ENCODE measurements at places on chromosomes 2 and 18. TPM values are rescaled to one million over a fixed set of nuclear protein-coding genes. Genes with fewer than 3 reads are reported as not detected.

GRCh38 chr2:240329778-240330177, 105.7 kb upstream of the GPC1 start:
- no peak for DNase-seq

DNA sequence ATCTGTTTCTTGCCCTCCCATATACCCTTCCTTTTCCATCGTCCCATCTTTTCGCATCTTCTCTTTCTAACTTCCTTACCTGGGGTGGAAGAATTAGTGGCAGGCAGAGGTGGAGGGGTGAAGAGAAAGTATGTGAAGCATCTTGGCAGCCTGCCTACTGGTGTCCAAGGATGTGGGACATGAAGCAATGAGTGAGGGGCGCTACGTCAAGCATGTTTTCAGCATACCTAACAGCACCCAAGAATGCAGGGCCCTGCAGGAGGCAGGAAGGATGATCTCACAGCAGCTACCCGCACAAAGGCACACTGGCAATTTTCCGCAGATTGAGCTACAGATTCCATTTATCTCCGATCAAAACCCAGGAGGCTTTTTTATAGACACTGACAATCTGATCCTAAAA, 42.2 kb downstream of the METTL4 start:
- DNase-seq = no peak

DNA sequence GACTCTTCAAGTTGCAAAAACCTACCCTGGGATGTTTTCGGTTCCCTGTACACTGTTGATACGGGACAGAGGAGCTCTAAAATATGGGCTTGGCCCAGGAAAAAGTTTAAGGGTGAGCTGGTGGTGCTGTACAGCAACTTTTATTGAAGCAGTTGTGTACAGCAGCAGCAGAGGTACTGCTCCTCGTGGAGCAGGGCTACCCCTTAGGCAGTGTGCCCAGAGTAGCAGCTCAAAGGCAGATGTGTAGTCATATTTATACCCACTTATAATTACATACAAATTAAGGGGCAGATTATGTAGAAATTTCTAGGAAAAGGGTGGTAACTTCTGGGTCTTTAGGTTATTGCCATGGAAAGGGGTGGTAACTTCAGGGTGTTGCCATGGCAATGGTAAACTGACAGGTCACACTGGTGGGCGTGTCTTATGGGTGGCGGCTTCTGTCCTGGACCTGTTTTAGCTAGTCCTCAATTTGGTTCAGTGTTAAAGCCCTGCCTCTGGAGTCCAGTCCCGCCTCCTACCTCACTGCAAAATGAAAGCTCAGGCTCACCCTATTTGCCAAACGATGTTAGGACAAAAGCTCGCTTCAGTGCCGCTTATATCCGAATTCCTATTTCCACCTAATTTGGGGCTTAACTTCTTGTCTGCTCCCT, 203.2 kb downstream of the ETAA1 start:
- DNase-seq = no peak

DNA sequence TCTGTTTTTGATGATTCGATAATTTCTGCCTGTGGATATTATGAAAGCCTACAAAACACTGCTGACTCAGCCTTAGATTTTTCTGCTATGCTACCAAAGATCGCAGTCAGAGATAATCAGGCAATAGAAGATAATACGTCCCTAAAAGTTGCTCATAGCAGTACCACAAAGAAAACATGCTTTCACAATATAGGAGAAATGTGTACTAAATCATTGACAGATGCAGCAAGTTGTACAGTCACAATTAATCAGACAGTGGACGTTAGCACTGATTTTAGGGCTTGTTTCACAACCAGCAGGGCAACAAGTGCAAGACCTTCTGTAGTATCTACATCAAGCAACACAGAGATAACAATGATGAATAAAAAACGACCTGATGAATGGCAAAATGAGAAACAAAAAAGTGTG, 19.5 kb downstream of the RBM44 start:
- no peak for DNase-seq

DNA sequence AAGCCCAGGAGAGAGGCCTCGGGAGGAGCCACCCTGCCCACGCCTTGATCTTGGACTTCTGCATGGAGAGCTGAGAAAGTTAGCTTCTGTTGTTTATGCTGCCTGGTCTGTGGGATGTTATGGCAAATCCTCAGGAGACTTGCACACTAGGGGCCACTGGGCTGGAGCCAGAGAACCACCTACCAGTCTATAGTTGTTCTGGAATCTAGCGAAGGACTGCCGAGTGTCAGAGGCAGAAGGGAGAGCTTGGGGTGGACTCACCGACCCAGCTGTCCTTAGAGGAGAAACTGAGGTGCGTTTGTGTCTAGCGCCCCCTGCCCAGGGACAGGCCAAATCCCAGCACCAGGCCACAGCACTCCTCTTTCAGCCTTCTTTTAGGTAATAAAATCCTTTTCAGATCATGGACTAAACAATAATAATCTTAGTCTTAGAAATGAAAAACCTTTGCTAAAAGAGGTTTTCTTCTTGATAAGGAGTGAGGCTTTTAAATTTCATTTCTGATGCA, 398.7 kb upstream of the SALL3 start:
- no peak for DNase-seq

GRCh38 chr2:239598732-239599090, 197.9 kb upstream of the HDAC4 start:
- no peak for DNase-seq

DNA sequence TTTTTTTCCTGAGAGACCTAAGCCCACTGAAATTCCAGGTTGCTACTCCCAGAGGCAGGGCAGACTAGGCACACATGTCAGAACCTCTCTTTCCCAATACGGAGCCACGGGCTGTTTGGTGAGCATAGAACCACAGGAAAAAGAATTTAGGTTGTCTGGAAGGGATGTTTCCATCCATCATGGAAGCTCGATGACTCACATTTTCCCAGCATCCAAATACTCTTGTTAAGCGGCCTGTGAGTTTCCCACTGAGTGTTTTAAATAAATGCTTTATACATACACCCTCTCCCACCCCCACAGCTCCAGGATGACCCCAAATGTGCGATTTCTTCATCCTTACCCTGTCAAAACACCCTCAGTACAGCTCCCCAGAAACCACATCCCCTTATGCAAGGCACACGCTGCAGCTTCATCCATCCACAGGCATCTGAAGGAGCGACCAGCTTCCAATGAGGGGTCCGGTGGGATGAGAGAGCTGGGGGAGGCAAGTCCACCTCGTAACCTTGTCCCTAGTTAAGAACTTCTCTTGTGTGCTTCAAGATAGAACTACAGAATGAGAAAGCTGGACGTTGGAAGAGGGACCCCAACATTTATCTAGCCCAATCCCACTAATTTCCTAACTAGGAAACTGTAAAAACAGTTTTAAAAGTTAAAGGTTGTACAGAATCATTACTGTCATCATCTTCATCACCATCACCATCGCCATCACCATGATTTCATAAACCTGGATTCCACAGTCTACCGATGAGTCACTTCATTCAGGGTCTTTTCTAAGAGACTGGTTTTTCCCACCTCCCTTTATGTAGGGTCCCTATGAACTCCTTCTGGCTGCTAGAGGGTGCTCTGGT, 63.5 kb upstream of the FZD7 start:
- no peak for DNase-seq

DNA sequence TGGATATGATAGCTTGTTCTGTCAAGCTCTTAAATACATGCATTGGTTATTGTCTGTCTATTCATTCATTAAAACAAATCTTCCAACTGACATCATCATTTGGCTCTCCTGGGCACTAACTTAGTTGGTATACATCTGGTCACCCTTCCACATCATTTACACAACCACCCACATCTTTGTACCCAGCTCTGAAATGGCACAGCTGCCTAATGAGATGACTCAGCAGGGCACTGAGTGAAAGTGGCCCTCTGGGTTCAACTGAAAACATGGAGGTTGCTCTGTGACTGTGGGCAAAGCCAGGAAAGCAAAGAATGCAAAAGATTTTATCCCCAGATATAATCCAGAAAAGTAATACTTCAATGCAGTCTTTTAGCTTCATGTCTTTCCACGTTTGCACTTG, 234.0 kb upstream of the MAP2 start:
- no peak for DNase-seq

DNA sequence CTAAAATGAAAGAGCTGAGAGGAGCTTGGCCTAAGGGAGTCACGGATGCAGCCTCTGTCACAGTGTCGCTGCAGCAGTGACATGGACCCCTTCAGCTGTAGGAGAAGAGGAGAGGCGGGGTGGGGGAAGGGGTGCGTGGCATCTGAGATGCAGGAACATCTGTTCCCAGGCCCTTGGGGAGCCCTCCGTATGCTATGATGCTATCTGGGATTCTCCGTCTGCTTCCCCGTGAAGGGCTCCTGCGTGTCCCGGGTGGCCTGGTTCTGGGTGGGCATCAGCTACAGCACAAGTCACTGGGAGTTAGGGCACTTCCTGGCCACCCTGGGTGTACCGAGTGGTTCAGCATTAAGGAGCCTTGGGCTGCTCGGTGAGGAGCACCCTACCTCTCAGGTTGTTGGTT, 35.6 kb upstream of the B3GNT7 start:
- DNase-seq = no peak

GRCh38 chr2:48034295-48034694, 128.0 kb upstream of the FBXO11 start:
- DNase-seq = no peak

DNA sequence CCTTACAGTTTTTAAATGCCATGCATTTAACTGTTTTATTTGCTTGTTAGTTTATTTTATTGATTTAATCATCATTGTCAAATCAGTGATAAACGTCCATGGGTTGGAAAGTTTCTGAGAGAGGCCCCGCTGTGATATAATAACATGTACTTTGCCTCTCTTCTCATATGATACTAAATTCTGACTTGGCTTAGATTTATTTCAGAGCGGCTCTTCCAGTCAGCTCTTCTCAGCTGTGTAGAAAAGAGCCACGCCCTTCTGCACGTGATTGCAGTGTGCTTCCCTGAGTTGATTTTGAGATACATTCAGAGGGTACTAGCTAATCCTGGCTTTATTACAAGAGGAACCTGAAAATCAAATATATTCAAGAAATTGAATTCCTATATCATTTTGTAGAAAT, 218.6 kb downstream of the KCNE4 start:
- DNase-seq = no peak

- no peak for DNase-seq
Observed at GRCh38 chr18:51630706-51631105, 433.2 kb upstream of the MEX3C start.

The HOXD13 gene
- not detected for total RNA-seq

The IL18R1 gene
- 1.0 TPM for total RNA-seq

All from Right ventricle myocardium inferior (tissue), 1 donor.